ENCODE measurements at places on chromosomes 7 and 10.

DNA sequence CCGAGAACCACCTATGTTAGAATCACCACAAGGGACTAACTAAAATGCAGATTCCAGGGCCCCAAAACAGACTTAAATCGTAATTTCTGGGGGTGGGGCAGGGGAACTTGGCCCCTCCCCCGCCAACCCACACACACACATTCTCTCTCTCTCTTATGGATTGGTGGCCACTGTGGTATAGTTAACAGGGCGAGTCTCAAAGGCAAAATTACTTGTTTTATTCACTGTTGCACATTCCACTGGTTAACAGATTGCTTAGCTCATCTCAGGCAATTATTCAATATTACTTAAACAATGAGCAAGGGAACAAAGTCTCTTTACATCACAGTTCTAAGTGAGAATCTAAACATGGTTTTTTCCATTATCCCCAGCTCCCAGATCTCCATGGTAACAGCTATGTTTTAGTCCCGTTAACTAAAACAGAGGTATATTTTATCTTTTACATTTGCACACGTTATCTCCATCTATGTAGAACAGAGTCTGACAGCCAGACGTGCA is 38.5 kb downstream of the IGF2BP3 start:
- no peak for DNase-seq

GRCh38 chr10:84957427-84957826 is 629.0 kb downstream of the CCSER2 start:
- no peak for DNase-seq

DNA sequence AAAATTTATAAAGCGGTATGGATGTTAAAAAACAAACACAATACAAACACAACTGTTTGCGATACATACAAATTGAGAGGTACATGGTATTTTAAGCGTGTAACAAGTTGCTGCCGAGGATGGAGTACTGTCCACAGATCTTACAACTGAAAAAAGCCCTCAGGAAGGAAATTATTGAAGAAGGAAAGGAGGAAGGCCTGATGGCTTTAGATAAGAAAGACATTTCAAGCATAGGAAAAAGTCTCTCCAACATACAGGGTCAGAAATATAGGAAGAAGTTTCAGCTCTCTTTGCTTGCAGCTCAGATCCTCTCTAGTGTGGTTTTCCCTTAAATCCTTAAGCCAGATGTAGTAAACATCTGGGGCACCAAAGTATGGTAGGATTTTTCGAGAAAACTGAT is 25.0 kb downstream of the RBM28 start:
- DNase-seq = no peak

- no peak for DNase-seq
These were observed 73.5 kb downstream of the CTNNA3 start for GRCh38 chr10:67622511-67622910.

DNA sequence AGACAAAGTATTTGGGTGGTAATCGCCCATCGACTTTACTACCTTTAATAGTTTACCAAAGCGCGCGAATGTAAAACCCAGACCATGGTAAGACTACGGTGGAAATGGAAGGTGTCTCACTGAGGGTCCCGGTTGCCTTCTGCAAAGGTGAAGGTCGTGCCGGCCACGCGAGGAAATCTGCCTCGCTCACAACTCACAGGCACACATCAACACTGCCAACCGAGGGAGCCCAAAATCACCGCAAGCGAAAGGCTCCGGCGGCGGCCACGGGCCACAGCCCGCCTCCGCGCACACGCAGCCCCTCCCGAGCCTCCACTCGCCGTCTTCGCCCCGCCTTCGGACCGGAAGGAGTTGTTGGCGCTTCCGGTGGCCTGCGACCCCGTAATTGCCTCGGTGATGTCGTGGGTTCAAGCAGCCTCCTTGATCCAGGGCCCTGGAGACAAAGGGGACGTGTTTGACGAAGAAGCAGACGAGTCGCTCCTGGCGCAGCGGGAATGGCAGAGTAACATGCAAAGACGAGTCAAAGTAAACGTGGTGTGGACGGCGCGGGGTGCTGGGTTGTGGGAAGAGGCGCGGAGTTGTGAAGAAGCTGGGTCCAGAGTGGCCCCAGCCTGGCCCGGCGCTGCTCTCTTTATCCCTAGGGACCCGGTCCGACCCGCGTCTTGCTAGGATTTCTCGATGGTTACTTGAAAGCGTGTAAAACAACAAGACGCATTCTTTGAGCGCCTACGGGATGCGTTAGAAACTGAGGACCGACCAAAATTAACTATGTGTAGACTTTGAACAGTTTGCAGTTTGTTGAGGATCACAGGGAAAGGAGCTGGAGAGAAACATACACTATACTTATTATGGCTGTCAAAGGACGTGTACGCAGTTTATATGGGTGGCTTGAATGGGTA is at the start of gene YAE1:
Gene YAE1 (plus strand): TSS at position 382 of the 899 bp plus-strand sequence. CDS start 15 bp downstream, at position 397.
- peak; percentile 58 for DNase-seq

- no peak for DNase-seq
These were observed 232.2 kb upstream of the BMPER start for GRCh38 chr7:33673029-33673700.

GRCh38 chr7:143216151-143216550 is 5.7 kb upstream of the TAS2R40 start:
- DNase-seq = no peak

DNA sequence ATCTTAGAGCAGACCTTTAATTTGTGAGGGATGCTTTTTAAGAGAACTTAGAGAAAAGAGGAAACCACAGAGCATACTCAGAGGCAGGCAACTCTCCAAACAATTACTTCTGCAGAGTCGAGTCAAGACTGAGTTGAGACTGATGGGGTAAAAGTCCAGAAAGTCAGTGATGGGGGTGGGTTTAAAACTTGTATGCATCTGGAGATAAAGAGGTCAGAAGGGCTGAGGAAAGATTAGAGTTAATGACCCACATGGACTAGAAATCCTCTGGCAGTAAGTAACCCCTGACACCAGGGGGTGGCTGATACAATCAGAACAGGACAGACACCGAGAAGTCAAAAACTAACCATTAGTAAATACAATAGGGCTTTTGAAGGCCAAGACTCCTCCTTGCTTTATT is 42.4 kb upstream of the SEPTIN7 start:
- peak; percentile 1 for DNase-seq
